ENCODE measurements at places on chromosomes 6 and 20.

- DNase-seq, result no peak
Measured at GRCh38 chr20:23092861-23093495, 6.9 kb upstream of the CD93 start.

- no peak for DNase-seq
Measured at GRCh38 chr20:50957276-50957675, 1.1 kb downstream of the DPM1 start.

GRCh38 chr6:87907521-87907920, 140.1 kb upstream of the SPACA1 start:
- DNase-seq, result no peak

DNA sequence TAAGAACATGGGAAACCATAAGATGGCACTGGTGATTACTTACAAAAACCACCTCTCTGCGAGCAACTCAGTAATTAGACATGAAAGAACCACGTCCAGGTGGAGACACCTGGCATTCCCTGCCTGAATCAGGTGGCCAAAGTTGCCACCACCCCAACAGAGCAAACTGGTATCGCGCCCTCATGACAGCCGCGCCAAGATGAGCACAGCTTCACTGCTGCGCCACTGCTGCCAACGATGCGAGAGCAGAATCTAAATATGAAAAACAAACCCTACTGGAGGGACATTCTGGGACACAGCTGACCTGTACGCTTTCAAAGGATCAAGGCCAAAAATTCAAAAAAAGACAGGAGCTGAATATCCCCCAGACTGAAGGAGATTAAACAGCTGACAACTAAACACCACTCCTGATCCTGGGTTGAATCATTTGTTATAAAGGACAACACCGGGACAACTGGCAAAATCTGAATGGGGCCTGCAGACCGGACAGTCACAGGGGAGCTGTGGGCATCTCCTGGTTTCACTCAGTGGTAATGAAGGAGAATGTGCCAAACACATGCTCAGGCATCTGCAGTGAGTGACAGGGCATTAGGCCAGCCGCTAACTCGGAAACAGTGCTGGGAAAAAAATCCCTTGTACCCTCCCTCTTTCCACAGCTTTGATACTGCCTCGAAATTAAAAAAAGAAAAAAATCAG, 17.4 kb downstream of the CST7 start:
- no peak for DNase-seq

- DNase-seq, result no peak
Measured at GRCh38 chr6:141110481-141110880, 1022.2 kb upstream of the GJE1 start.

- no peak for DNase-seq
Measured at GRCh38 chr6:129317931-129318820, 391.8 kb downstream of the ARHGAP18 start.

GRCh38 chr6:159806021-159806458, 6.0 kb downstream of the PNLDC1 start:
- no peak for DNase-seq

- no peak for DNase-seq
Measured at GRCh38 chr20:63095718-63096654, 89.2 kb upstream of the BHLHE23 start.

DNA sequence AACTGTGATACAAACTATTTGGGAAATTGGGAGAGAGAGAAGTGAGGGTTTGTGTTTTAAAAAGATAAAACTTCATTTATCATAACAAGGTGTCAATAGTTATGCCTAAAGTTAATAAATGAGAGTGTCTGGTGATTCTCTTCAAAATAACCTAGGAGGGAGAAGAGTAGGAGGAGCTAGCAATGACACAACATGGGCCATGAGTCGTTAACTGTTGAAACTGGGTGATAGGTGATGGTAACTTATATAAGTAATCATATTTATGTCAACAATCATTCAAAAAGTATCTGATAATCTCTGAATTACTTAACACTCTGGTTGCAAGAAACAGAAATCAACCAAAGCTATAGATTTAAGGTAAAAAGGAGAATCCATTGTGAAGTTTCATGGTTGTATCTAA, 46.8 kb upstream of the INSM1 start:
- DNase-seq, result no peak

DNA sequence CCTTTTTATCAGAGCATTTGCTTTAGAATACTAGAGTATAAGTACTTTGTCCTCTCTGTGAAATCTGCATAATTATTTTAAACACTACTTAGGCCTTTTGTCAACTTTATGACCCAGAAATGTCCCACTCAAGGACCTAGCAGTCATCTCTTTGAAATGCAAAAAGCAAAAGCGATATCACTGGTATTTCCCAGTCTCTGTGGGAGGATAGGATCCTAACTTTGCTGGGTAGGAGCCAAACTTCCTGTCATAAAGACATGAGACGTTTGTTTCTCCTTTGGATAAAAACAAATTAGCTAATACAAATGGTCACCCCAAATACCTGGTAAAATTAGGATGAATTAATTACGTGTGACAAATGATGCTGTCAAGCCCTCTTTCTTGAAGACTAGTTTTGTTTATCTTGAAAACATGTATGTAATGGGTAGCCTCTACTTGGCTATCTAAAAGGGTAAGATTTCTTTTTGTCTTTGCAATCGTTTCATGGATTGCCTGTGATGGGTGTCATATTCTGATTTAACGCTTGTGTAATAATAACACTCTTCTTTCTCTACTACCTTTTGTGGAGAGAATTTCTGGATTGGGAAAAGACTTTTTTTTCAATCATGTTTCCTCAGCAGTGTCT, 36.2 kb downstream of the DCDC2 start:
- no peak for DNase-seq

DNA sequence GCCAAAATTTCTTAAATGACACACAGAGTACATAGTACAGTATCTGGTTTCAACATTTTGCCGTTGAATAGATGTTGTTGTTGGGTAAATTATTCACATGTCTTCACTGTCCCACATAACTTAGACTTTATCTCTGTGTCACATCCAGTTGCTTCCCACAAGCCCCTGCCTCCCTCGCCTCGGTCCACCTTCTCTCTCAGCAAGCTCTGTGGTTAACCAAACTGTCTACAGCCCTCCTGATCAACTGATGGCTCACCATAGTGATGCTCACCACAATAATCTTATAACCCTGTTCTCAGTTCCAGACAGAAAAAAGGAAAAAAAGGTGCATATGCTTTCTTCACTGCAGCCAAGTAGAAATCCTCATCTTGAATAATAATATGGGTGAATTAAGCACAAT, 23.0 kb downstream of the IL17F start:
- no peak for DNase-seq

DNA sequence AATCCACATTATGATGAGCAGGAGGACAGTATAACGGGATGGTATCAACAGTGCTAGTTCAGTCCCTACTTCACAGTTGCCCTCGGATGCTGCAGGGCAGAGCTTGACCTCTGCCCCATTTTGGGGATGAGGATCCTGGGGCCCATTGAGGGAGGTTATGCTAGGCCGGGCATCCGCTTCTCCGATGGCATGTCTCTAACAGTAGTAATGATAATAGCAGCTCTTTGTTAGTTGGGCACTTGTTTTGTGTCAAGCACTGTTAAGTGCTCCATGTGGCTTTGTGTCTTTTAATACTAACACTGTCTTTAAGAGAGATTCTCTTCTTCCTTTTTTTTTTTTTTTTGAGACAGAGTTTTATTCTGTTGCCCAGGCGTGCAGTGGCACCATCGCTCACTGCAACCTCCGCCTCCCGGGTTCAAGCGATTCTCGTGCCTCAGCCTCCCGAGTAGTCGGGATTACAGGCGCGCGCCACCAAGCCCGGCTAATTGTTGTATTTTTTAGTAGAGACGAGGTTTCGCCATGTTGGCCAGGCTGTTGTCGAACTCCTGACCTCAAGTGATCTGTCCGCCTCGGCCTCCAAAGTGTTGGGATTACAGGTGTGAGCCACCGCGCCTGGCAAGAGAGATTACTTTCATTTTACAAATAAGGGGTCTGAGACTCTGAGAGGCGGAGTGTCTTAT, 1.1 kb downstream of the MAPRE1 start:
- DNase-seq, result no peak

DNA sequence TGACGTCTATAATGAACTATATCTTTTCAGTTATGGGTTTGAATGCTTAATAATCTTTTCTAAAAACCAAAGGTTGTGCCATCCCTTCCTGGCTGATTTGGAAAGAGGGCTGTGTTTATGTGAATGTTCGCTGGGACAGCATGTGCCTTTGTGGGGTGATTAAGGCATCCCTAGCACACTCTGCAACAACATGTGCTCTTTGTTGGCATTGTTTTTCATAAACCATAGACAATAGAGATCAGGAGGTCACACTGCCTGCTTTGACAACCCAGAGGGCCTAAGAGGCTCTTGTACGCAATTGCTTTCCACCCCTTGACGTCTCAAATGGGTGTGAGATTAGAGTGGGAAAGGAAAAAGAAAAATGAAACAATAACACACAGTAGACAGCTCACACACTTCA, 116.0 kb downstream of the LRRC1 start:
- no peak for DNase-seq

- no peak for DNase-seq
Measured at GRCh38 chr6:18302561-18303439, 38.5 kb upstream of the DEK start.

- no peak for DNase-seq
Measured at GRCh38 chr20:34122274-34122980, 10.4 kb upstream of the EIF2S2 start.

DNA sequence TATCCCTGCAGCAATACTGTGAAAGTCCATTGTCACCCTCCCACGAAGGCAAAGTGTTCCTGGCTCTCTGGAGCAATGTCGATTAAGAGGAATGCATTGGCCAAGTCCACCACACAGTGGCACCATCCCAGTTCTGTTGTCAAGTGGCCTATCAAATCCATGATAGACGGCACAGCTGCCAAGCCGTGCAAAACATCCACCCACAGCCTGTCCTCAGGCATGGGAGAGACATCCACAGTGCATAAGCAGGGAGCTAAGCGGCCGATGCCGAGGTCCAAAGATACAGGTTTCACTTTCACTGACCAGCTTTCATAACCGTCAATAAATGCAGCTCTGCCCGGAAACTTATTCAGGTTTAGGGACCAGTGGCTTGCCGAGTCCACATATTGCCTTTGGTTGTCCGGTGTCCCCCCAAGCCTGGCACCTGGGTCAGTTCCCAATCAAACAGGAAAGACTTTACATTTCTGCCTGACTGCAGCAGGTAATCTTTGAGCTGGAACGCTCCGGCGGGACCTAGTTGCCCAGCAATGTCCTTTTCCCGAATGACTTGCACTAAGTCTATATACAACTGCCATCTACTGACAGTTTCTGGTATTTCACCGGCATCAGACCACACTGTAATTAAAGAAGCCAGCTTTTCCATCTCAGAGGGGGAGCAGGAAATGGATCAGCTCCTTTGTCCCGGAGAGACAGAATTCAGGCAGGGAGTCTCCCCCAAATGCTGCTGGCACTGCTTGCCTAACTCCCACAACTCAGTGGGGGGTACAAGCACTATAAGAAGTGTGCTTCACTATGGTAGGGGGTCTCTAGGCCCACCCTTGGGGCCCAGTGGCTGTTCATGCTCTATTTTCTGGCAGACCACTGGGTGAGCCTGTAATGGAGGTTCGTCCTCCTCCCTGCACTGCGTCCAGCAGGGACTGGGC, 6.3 kb downstream of the ZKSCAN3 start:
- DNase-seq, result peak; percentile 46

GRCh38 chr6:1079525-1079924, 232.4 kb upstream of the FOXQ1 start:
- no peak for DNase-seq

DNA sequence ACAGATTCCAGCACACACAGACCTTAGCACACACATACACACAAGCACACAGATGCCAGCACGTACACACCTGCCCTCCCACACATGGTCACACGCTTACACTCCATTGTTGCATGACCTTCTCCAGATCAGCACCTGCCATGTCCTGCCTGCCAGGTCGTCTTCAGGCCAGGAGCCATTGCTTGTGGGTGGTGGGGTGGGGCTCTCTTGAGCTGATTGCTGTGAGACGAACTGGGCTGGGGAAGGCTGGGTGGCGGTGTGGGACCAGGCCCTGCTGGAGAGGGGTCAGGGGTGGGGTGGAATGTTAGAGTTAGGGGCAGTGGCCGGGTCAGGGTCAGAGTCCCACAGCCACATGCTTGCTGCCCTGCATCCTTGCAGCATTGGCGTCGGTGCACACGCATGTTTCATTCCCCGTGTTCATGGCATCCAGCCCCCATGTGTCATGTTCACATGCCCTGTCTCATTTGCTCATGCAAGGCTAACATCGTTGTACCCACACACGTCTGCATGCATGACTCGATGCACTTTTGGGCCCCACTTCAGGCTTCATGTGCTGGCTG, 6.5 kb upstream of the NPBWR2 start:
- no peak for DNase-seq

- no peak for DNase-seq
Measured at GRCh38 chr20:35271904-35272303, 6.0 kb downstream of the MMP24OS start.

DNA sequence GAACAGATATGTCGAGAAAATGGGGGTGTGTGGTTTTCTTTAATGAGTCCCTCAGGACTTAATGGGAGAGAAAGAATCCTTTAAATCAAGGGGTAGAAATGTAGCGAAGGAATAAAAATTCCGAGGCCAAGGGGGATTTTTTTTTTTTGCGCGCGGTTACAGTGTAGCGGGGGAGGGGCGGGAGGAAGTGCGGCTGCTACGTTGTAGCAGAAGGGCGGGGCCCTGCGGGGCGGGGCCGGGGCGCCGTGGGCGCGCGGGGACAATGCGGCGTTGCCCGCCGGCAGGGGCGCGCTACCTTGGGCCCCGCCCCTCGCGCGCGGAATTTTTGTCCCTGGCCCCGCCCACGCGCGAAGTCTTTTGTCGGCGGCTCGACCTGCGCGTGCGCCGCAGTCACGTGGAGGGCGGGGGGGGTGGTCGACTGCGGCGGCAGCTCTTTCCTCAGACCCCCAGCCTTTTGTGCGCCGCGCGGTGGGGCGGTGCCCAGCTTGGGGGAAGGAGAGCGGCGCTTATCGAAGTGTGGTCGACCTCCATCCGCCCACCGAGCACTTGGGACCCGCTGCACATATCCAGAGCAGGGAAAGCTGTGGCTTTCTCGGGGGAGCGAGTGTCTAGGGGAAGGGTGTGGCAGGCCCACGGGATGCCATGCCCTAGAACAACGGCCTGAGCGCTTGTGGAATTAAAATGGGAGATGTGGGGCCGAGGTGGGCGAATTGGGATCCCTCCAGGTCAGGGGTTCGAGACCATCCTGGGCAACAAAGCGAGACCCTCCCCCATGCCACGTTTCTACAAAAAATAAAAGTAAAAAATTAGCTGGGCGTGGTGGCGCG, 1.3 kb downstream of the TUBB start:
- peak; percentile 96 for DNase-seq

DNA sequence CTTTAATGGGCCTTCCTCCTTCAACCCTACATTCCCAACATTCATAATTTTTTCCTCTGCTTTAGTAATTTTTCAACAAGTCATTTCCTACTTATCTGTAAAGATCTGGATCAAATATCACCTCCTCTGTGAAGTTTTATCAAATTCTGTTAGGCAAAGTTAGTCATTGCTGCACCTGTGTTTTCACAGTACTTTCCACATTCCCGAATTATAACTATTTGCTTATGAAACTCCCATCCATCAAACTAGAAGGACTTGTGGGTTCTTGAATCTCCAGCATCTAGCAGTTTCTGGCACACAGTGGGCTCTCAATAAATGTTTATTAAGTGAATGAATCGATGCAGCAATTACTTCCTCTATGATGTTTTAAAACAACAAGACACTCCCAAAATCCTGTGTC, 257.6 kb downstream of the HDGFL1 start:
- DNase-seq, result no peak

Measured in stimulated activated CD4-positive, alpha-beta T cell treated with anti-CD3 and anti-CD28 coated beads, Interleukin-4, amount 100 ng/mL, for 4 hours (primary cell).